ENCODE measurements at places on chromosomes 7 and 10. TPM values are rescaled to one million over a fixed set of nuclear protein-coding genes. Genes with fewer than 3 reads are reported as not detected.

The NXPH1 gene
- total RNA-seq = not detected

The FAM25A gene
- total RNA-seq = not detected

The CUZD1 gene
- 1.9 TPM for total RNA-seq

The VSIR gene
- 202 TPM for total RNA-seq

The TCAF2 gene
- 4.6 TPM for total RNA-seq

The GCK gene
- total RNA-seq = not detected

The GSTK1 gene
- total RNA-seq = 224 TPM

The HIP1 gene
- total RNA-seq = 45.3 TPM

GRCh38 chr10:79239275-79239779, 107.9 kb upstream of the PPIF start:
- no peak overlapping the region for H3K4me3 ChIP-seq
- H3K4me1 ChIP-seq = peaks cover 97% of the 10 kb centered on the region
- peak; percentile 83 for DNase-seq
- H3K27ac ChIP-seq = peak overlapping the region; percentile 61
- no peaks in the 10 kb centered on the region for H3K36me3 ChIP-seq

GRCh38 chr7:90596671-90597562, 796 bp downstream of the CDK14 start:
- peak overlapping the region; percentile 84 for H3K4me3 ChIP-seq
- no peaks in the 10 kb centered on the region for H3K36me3 ChIP-seq
- H3K27ac ChIP-seq = peak overlapping the region; percentile 84
- DNase-seq = no peak

DNA sequence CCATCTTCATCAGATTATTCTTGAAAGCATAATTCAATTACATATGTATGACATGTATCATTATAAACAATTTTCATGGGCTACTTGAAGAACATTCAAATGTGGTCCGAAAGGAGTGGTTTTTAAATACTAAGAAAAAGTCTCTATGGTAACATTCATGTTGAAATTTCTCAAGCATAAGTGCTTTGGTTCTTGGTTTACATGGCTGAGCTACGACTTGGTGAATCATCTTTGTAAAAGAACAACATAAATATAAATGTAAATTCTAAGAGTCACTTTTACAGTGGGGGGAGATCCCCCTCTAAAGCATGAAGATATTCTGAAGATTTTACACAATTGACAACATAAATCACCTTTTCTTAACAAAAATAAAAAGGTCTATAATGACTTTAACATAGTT, 118.6 kb downstream of the MAGI2 start:
- no peak for DNase-seq
- no peaks in the 10 kb centered on the region for H3K4me1 ChIP-seq
- H3K27me3 ChIP-seq = no peaks in the 10 kb centered on the region

- no peak overlapping the region for H3K27ac ChIP-seq
- DNase-seq = no peak
- no peaks in the 10 kb centered on the region for H3K36me3 ChIP-seq
- no peak overlapping the region for H3K4me3 ChIP-seq
These were observed 104.0 kb upstream of the RHOBTB1 start for GRCh38 chr10:61047788-61048560.

DNA sequence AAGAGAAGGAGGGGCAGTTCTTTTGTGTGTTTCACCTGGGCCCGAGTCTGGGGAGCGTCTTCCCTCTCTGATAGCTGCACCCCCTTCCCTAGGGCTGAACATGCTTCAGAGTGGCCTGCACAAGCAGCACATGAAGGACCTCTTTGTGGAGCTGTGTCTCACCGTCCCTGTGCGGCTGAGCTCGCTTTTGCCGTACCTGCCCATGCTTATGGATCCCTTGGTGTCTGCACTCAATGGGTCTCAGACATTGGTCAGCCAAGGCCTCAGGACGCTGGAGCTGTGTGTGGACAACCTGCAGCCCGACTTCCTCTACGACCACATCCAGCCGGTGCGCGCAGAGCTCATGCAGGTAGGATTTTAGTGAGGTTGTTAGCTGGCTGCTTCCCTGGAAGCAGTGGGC, 39.0 kb downstream of the TRRAP start:
- H3K27me3 ChIP-seq = no peaks in the 10 kb centered on the region
- H3K27ac ChIP-seq = no peak overlapping the region
- H3K4me1 ChIP-seq = no peaks in the 10 kb centered on the region
- H3K4me3 ChIP-seq = no peak overlapping the region
- H3K36me3 ChIP-seq = peaks cover 95% of the 10 kb centered on the region
